Activated CD8-positive, alpha-beta T cell treated with anti-CD3 and anti-CD28 coated beads for 36 hours (primary cell): ENCODE measurements at places on chromosomes 11 and 22.

DNA sequence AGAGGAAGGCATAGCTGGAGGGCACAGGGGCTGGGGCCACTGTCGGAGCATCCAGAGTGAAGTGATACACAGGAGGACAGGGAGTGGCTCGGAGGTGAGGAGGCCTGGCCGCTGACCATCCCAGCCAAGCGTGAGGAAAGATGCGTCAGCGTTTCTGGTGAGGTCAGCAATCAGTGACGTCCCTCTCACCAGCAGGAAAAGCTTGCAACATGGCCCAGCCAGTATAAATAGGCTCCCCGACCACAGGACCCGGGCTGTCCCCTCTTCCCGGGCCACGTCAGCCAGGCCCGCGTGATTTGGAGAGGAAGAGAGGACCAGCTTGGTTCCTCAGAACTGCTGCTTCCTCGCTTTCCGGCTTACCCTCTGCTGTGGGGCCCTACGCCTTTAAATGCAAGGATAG is 4.2 kb upstream of the OSM start:
- no peak for DNase-seq

GRCh38 chr11:131692151-131692550 is 321.7 kb downstream of the NTM start:
- DNase-seq = no peak

DNA sequence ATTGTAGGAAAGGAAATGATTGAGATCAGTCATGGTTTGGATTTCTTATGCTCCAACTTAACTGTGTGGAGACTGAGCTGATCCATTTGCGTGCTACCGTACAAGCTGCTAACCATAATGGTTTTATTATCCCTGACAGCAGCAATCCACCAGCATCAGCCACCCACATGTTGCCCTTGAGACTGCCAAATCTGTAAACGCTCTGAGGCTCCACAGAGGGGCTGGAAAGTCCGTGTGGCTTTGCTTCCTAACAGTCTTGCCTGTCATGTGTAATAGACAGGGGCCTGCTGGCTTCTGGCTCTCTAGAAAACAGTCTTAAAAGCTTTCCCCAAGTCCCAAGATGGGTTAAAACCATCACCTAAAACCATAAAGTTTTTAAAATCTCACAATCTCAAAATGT is 30.1 kb downstream of the ATG16L2 start:
- no peak for DNase-seq

DNA sequence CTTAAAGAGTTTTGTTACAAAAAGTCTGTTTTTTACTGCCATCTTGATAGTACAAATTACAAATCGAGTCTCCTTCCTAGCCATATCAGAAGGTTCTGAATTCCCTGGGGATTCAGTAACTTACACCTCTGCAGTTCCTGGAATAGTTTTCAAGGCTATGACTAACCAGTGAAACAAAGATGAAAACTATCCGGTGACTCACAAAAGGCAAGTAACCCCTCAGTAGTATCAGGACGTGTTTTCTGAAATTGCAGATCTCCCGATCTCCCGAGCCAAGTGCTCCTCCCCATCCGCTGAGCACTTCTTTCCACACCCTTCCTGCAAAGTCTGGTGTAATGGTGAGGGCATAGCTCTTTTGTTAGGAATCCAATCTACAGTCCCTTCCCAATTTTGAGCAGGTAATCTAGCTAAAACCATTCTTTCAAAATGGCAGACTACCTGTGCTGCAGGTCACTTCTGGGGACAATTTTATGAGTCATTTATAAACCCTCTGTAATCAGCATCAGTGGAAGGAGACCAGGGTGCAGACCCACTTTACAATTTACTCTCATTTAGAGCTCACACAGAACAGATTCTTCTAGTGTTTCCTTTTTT is 7.7 kb downstream of the E2F8 start:
- DNase-seq = no peak

DNA sequence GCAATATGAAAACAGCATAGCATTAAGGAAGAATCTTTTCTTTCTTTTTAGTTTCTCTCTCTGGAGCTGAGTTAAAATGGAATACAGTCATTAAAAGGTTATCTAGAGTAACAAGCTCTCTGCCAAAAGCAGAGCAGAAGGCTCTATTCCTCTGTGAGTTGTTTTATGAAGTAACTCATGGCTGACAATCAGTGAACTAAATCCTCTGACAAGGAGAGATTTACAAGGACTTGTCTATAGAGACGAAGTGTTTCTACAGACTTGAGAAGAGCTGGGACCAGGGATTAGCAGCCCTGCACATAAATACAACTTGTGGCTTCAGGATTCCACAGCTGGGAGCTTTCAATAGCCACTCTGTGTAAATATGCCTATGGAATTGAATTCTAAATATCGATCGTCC is 192.5 kb upstream of the RAG2 start:
- DNase-seq = no peak

GRCh38 chr11:105960252-105961245 is 61.5 kb downstream of the MSANTD4 start:
- no peak for DNase-seq

- no peak for DNase-seq
Measured at GRCh38 chr11:61918938-61919704, 1.8 kb upstream of the RAB3IL1 start.

- DNase-seq = no peak
Measured at GRCh38 chr22:44918166-44918924, 91.5 kb downstream of the PHF21B start.

- DNase-seq = no peak
Measured at GRCh38 chr22:30873086-30873650, 95.4 kb downstream of the MORC2 start.
